ENCODE measurements at places on chromosomes 7 and 10. TPM values are rescaled to one million over a fixed set of nuclear protein-coding genes. Genes with fewer than 3 reads are reported as not detected.

Gene TEX47
- total RNA-seq = not detected

Gene LIPK
- total RNA-seq = not detected

Gene WASL
- 25.8 TPM for total RNA-seq

Gene EPHB6
- total RNA-seq = 13.4 TPM

Gene SOSTDC1
- total RNA-seq = 0.73 TPM

Gene TAS2R3
- total RNA-seq = 1.2 TPM

Gene OR9A2
- total RNA-seq = not detected

Gene PLA2G12B
- not detected for total RNA-seq

Gene CCL26
- total RNA-seq = 1.3 TPM
